Effector CD8-positive, alpha-beta T cell (primary cell): ENCODE measurements at places on chromosomes 6 and 20.

DNA sequence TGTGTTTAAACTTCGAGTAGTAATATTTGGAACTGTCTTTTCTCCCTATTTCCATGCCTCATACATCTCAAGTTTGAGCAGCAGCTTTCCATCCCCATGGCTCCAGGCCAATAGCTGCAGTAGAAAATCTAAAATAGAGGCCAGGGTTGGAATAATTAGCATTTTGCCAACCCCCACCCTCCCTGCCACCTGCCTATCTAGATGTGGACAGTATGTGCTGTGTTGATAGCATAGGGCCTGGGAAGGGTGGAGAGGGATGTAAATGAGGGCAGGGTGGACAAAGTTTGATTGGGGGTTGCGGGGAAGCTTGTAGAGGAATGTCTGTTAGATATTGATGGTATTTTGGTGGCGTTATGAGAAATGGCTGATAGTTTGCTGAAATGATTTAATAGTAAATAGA lies 5.6 kb downstream of the TOP1 start:
- DNase-seq, result no peak

DNA sequence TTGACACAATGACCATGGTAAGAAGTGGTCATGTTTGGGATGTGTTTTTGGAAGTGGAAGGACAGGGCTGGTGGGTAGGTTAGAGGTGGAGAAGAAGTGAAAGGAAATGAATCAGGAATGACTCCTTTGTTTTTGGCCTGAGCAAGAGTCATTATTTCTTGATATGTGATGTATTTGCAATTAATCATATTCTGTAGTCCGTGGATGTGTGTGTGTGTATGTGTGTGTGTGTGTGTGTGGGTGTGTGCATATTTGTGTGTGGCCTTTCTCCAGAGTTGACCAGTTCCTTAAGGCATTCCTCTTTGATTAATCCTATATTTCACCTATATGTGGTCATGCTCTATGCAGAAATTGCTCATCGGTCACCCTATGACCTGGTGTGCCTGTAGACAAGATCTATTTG lies 130.7 kb downstream of the UTRN start:
- DNase-seq, result no peak

DNA sequence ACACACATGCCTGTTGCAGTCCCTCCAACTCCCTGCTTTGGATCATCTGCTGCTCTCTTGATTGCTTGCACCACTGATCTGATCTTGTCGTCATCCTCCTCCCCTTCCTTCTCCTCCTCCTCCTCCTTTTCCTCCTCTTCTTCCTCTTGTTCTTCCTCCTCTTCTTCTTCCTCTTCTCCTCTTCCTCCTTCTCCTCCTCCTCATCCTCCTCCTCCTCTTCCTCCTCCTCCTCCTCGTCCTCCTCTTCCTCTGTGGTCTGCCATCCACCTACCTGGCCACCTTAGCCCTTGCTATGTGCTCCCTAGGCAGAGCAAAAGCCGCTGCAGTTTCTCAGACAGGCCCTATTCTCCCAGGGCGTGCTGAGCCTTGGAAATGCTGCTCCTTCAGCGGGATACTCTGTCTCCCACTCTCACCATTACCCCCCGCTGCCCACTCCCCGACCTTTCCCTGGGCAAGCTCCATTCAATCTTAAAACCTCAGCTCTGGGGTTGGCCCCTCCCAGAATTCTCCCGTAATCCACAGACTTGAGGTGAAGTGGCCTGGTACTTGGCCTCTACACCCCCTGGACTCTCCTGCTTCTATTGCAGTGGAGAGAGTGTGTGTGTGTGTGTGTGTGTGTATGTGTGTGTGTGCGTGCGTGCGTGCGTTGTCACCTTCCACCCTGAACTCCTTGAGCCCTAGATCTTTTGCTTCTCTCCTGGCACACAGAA lies 105.0 kb downstream of the SASH1 start:
- DNase-seq, result no peak

DNA sequence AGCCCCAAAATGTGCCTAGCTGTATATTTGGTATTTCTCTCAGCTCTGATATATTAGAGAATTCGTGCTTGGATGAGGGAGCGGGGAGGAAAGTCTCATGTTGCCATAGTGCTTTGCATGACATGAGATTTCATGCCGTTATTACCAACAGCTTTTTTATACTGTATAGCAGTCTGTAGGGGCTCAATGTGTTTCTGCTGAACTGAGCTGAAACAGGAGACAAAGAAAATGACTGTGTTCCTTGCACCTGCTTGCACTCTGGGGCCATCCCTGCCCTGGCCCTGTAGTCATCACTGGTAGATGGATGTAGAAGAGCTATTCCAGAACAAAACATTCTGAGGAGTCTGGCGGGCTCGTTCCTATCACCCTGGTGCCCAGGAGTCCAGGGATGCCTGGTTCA lies 128.0 kb upstream of the SASH1 start:
- DNase-seq, result no peak

DNA sequence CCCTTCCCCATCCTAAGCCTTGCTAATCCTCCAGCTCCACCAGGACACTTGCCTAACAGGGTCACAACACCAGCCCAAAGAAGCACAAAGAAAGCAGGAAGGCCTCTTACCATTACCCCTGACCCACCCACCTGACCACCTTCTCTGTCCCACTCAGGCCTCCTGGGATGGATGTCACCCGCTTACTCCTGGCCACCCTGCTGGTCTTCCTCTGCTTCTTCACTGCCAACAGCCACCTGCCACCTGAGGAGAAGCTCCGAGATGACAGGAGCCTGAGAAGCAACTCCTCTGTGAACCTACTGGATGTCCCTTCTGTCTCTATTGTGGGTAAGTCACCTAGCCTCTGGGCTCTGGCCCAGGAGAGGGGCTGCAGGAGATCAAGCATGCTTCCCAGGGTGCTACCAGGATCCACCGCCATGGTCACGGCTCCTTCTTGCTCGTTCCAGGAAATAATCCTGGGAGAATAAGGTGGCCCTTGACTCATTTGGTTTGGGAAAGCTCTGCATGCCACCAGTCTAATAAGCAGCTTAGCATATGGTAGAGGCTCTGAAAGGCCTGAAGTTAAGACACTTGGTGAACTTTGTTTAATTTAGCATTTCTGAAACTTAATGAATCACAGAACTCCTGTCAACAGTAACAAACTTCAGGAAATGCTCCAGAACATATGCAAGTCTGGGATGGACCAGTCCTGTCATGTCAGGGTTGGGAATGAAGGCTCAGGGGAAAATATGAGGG lies 19.2 kb downstream of the ASIP start:
- no peak for DNase-seq

DNA sequence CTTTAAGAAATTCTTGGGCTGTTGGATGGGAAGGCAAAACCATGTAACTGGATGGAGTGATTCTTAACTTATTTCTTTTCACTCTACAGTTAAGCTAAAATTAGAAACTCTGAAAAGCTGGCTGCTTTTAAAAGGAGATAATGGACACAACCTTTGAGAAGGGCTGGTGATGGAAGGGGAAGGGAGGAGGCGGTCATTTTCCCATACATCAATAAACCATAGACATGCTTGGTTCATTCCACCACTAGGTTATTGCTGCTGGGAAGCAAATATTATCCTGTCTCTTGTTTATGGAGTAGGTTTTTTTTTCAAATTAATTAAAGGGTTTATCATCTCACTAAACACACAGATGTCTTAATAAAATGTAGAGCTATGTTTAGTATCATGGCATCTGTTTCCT lies 76.2 kb downstream of the PLCB1 start:
- no peak for DNase-seq
